ENCODE measurements at places on chromosomes 4 and X.

GRCh38 chr4:2330091-2331042 lies 68.5 kb upstream of the MXD4 start:
- no peak for DNase-seq

- no peak for DNase-seq
Observed at GRCh38 chr4:3221996-3222395, 27.0 kb upstream of the MSANTD1 start.

DNA sequence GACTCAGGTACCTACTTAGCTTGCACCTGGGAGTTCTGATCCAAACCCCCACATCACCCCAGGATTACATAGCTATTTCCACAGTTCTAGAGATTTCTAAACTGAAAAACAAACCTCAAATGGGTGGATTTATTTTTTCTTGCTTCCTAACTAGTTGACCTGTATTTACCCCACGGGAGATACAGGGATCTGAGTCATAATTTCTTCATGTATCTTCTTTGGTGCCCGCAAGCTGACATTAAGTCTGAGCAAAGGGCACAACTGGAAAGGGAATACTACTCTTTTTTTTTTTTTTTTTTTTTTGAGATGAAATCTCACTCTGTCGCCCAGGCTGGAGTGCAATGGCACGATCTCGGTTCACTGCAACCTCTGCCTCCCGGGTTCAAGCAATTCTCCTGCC lies 10.0 kb upstream of the ELOVL6 start:
- DNase-seq, result no peak

- DNase-seq, result no peak
Observed at GRCh38 chrX:47172971-47173792, 20.4 kb upstream of the UBA1 start.

DNA sequence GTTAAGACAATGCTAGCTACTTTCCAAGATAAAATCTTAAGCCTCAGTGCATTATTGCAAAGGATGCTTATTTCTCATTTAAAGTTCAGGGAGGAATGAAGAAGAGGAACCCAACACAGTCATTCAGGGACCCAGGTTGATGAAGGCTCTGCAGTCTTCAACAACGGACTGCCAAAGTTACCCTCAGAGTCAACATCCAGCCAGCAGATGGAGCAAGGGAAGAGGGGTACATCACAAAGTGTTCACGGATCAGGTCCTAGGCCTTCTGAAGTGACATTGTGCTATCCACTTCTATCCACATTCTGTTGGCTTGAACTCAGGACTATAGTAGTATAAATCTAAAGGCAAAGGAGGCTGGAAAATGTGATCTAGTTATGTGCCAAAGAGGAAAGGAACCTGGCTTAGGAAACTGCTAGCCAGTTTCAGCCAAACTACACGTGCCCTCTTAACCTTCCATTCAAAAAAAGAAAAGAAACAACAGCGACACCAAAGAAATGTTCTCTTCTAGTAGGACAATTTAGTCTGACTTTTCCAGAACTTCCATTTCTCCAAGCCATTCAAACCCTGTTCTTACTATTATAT lies 28.8 kb downstream of the NKX6-1 start:
- DNase-seq, result no peak

DNA sequence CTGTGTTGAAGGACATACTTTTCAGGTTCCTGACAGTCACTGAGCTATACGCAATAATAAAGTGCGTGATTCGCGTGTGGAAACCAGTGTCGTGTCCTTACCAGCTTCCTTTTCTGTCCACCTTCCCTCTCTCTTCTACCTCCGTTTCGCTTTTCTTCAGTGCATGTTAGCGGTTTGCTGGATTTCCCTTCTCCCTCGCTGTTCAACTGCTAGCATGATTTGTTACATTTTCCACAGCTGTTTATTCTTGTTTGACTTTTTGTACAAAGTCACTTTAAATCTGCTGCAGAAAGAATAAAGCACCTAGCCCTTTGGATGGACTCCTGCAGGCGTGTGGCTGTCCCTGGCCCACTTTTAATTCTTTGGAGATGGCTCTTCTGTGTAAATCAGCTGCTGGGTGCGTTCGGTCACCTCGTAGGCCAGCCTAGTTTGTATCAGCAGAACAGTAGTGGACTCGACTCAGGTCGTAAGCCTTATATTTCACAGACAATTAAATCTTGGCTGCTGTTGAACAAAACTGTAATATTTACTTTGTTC lies 8.9 kb upstream of the HAND2 start:
- peak; percentile 17 for DNase-seq

DNA sequence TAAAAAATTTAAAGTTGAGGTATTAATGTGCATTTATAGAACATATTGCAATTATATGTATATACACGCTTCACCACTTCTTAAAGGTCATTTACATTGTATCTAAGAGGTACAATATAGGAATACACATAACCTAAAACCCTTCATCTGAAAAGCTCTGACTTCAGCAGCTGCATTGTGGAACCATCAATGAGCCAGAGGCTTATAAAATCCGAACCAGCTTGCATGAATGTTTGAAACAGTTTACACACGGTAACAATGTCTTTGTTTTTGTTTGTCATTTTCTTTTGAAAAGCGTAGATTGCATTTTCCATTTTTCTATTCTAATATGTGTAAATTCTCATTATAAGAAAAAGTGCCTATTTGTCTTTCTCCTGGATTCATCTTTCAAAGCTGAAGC lies 221.6 kb downstream of the DCLK2 start:
- no peak for DNase-seq

DNA sequence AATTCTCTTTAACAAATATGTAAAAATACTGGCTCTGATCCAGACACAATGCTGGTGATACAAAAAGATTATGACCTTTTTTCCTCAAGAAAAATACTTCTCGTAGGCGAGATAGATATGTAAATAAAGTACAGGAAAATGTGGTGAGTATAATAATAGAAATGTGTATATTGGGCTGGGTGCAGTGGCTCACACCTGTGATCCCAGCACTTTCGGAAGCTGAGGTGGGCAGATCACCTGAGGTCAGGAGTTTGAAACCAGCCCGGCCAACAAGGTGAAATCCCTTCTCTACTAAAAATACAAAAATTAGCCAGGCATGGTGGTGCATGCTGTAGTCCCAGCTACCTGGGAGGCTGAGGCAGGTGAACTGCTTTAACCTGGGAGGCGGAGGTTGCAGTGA lies 55.0 kb downstream of the MRPL1 start:
- no peak for DNase-seq

DNA sequence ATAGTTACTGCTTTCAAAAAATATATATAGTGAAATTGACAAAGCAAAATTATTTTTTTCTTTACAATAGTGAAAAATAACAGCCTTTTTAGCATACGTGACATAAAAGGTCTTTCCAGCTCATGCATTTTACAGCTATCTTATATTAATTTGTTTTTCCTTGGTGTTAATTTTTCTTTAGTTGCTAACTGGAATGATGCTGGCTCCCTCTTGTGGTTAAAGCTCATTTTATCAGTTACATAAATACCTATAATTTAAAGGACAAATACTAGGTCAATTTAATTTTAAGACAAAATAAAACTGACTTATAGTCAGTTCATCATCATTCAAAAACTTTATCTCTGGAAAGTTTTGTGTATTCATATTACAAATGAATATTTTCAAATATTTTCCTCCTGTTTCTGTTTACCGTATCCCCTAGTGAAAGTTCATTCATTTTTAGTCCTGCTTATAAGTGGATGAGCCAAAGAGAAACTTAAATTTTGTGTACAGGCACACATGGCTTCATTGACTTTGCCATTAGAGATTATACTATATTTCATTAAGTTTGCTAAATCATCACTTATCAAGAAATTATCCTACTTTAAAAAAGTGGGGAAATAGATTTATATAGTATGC lies 9.9 kb upstream of the ANAPC4 start:
- peak; percentile 43 for DNase-seq

DNA sequence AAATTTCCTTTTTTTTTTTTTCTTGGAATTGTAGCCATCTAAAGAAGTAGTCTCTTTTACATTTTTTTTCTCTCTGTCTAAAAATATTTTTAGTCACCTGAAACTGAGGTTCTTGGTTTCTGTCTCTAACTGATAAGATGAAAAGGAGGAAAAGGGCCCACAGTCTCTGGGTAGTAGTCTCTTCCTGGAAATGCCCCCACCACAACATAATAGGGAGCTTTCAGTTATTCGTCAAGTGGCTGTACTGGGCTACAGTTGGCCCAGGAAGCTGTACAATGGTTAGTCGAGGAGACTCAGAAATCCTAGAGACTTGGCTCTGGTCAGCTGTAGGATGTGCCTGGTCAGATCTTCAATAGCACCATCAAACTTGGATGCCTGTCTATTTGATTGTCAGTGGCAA lies 163.4 kb downstream of the ACTRT1 start:
- no peak for DNase-seq

DNA sequence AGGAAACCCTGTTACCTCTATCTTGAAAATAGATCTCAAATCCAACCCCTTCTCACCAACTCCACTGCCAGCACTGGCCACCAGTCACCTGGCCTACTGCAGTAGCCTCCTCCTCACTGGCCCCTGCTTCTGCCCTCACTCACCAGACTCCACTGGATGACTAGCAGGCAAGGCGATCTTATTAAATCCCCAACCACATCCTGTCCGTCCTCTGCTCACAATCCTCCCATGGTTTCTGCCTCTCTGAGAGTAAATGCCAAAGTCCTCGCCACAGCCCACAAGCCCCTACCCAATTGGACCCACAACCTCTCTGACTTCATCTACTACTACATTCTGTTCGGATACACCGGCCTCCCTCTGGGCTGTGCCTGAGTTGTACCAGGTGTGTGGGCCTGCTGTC lies 5.4 kb upstream of the PIM2 start:
- DNase-seq, result no peak

DNA sequence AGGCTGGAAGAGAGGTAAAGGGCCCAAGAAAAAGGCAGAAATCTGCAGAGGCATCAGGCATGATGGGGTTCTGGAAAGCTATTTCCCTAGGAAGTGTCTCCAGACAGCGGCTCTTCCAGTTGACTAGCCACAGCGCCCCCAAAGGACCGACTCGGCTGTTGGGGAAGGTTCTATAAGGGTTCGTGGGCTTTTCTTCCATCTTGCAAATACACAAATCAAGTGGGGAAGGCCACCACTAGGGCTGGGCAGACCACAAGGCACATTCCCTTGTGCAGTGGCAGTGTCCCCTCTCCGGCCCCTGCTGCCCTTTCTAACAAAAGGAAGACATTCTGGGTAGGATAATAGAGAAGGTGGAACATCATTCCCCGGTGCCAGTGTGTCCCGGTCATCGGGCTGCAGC lies 18.2 kb downstream of the BCOR start:
- no peak for DNase-seq

DNA sequence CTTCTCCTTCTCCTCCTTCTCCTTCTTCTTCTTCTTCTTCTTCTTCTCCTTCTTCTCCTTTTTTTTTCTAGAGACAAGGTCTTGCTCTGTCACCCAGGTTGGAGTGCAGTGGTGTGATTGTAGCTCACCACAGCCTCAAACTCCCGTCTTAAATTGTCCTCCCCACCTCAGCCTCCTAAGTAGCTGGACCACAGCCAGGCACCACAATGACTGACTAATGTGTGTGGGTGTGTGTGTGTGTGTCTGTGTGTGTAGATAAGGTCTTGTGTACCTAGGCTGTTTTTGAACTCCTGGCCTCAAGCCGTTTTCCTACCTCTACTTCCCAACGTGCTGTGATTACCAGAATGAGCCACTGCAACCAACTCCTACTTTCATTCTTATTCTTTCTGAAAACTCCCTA lies 390.9 kb downstream of the ADAM29 start:
- DNase-seq, result no peak

- DNase-seq, result no peak
Observed at GRCh38 chr4:74654230-74654681, 140.1 kb downstream of the BTC start.

DNA sequence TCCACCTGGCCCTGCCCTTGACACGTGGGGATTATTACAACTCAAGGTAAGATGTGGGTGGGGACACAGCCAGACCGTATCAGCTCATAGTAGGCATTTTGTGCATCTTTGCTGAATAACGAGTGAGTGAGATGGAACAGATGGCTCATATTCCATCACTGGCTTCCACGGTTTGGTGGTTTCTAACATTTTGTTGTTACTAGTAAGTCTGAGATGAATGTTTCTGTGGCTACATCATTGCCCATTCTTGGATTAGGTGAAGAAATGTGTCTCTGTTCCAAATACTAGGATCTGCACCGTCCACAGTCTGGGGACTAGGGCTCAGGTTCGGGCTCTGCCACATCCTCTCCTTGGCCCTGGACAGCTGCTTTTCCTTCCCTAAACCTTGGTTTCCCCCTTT lies 3.6 kb downstream of the ABLIM2 start:
- DNase-seq, result no peak

DNA sequence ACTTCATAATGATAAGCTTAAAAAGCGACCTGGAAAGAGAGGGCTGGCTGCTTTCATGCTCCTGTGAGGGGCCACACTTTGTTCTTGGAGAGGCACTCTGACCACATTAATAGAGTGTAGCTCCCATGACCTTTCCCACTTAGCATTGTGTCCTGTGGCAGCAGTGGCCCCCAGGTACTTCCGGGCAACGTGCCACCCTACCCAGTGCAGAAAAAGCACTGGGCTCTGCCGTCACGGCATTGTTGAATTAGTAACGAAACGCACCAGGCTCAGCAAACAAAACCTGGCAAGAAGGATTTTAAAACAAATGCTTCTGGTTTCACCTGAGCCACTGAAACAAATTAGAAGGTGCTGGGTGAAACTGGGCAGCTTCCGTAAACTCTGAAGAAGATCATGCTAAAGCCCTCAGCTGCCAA lies 5.4 kb upstream of the SORBS2 start:
- no peak for DNase-seq

GRCh38 chrX:103369479-103369878 lies 6.9 kb upstream of the BEX3 start:
- DNase-seq, result no peak

DNA sequence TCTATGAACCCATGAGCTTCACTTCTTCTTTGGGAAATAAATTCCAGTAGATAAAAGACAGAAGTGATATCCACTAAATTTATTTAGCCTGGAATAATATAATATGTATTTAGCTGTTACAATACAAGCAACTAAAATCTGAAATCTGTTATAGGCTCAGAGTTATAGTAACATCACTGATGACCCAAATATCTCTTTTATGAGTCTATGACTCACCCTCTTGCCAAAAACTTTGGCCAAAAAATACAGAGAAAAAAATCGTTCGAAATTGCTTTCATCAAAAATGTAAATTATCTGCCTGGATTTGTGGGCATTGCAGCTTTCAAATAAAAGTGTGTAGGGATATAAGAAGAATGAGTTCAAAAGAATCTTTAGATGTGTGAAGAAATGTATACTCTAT lies 89.4 kb upstream of the DKK2 start:
- no peak for DNase-seq

DNA sequence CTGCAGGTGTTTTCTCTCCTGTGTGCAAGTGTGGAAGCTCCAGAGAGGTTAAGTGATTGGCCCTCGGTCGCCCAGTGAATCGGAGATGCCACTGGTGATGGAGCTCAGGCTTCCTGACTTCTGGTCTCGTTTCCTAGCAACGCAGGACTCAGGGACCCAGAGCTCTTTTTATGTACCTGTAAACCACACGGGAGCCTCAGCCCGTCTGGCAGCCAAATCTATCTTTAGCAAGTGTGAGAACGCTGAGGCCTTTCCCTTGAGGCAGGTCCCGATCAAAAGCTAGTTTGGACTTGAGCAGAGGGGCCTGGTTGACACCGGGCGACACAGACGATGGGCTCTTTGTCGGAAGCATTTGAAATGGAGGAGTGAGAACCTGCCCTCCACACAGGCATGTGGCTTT lies 116.8 kb downstream of the SORCS2 start:
- no peak for DNase-seq

GRCh38 chr4:6196871-6197270 lies 3.5 kb downstream of the JAKMIP1 start:
- no peak for DNase-seq

- no peak for DNase-seq
Observed at GRCh38 chr4:134624365-134624764, 422.8 kb upstream of the PABPC4L start.

GRCh38 chrX:39174772-39175417 lies 373.6 kb downstream of the MID1IP1 start:
- DNase-seq, result peak; percentile 14
